ENCODE measurements at places on chromosomes 3 and 15. TPM values are rescaled to one million over a fixed set of nuclear protein-coding genes. Genes with fewer than 3 reads are reported as not detected.

DNA sequence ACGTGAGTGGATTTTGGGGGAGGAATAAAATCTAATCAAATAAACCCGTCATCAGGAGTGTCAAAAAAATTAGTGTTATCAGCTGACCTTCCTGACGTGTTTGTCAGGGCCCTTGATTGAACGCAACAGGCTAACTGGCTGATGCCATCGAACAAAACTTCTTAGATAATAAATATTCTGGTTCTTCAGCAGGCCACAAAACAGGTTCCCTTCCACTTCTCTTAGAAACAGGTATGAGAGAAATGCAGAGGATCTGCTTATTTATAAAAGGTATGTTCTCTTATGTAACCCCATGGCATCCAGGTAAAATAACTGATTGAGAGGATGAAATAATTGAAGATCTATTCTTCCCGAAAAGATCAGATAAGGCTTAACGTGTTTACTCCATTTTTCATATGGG, 7.6 kb upstream of the LRIG1 start:
- DNase-seq = no peak

DNA sequence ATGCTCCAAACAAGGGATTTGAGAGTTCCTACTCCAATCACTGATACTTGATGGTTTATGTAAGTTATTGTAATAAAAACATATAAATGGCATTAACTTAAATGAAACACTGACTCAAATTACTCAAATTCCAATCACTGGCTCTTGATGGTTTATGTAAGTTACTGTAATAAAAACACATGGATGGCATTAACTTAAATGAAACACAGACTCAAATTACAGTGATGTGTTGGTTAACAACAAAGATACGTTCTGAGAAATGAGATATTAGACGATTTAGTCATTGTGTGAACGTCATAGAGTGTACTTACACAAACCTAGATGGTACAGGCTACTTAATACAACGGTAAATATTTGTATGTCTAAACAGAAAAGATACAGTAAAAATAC, 6.6 kb downstream of the MOBP start:
- DNase-seq = no peak

DNA sequence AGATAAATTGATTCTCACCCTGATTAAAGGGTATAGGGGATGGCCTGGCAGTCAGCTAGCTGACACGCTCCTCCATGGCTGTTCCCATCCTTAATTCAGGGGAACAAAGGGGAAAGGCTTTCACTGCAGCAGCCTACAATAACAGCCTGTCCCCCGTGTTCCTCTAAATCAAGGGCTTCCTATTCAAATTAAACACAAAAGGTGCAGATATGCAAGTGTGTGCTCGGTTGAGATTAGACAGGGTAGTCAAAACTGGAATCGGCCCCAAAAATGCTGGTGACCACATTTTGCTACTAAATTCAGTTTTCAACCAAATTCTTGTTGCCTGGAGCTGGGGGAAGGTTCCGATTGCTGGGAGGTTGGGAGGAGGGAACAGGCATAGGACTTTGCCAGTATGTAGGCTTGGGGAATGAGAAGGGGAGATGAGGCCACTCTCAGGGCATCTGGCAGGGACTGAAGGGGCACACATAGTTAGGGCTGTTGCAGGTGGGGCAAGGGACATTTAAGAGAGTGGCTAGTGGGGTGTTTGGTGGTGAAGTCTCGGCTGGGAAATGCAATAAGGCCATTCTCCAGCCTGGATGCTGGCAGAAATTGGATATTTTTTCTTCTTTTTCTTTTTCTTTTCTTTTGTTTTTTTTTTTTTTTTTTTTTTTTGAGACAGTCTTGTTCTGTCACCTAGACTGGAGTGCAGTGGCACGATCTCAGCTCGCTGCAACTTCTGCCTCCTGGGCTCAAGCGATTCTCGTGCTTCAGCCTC, 32.9 kb upstream of the CTSH start:
- no peak for DNase-seq

DNA sequence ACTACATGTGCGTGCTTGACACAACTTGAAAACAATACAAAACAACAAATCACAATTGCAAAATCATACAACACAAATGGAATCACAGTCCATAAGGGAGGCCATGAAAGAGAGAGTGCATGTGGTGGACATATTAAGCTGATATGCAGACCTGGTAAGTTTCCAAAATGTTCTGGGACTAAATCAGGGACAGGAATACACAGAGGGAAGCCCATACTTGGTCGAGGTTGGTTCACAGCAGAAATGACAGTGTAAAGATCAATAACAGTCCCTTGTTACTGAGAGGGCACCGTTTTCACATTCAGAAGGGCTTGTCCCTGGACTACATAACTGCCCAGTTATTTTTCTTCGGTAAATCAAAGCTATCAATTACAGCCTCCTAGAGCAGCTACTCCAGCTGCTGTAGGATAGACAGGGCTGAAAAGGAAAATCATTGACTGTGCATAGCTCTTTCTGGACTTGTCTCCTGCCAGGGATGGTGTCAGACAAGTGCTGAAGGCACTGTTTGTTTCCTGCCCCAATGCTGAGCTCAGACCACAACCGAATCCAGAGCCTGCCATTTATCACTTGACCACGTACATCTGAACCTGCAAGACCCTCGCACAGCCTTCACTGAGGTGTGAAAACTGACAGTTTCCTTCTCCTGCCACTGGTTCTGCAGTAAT, 79.5 kb upstream of the KCNMB2 start:
- no peak for DNase-seq

SLC25A20 gene
- 19.0 TPM for total RNA-seq

GRCh38 chr3:14633819-14634424, 17.6 kb upstream of the CCDC174 start:
- DNase-seq = peak; percentile 35

Data from activated T-cell treated with anti-CD3 and anti-CD28 coated beads, Interleukin-2, amount 50 U/mL, for 4 hours (primary cell).